Activated CD4-positive, alpha-beta memory T cell treated with anti-CD3 and anti-CD28 coated beads for 36 hours (primary cell): ENCODE measurements at places on chromosomes 5 and 9. TPM values are rescaled to one million over a fixed set of nuclear protein-coding genes. Genes with fewer than 3 reads are reported as not detected.

Gene DAB2
- not detected for total RNA-seq

Gene PFN3
- not detected for total RNA-seq

Gene SELENOP
- not detected for total RNA-seq

Gene ACOT12
- total RNA-seq: not detected

Gene RNF180
- total RNA-seq: not detected

Gene HSPB3
- total RNA-seq: not detected

Gene CENPP
- 23.5 TPM for total RNA-seq

Gene SAXO1
- total RNA-seq: 0.31 TPM

Gene DMRT3
- total RNA-seq: not detected

Gene CCL27
- not detected for total RNA-seq

DNA sequence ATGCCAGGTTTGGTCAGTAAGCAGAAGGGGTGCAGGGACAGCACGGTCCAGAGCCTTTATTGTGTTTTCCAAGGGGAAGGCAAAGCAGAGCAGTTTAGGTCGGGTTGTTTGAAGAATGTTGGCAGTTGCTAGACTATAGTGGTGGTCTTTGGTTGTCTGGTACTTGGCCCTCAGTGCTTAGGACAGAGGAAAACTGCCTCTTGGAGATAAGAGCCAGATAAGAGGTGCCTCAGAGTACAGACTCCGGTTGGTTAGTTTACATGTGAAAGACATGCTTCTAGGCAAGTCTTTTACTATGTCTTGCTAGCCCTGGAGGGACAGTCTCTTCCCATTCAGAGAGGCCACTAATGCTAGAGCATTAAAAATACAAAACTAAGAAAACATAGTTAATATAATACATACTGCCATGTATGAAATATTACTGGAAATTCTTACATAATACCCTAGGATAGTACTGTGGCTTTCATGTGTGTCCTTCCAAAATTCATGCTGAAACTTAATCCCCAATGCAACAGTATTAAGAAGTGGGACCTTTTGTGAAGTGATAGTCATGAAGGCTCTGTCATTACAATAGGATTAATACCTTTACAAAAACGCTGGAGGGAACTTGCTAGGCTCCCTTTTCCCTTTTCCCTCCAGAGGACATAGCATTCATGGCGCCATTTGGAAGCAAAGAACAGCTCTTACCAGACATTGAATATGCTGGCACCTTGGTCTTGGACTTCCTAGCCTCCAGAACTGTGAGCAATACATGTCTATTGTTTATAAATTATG is 280.4 kb downstream of the TMEM167A start:
- H3K4me3 ChIP-seq: no peak overlapping the region
- peaks cover 10% of the 10 kb centered on the region for H3K27me3 ChIP-seq
- H3K36me3 ChIP-seq: no peaks in the 10 kb centered on the region
- no peak overlapping the region for H3K27ac ChIP-seq
- no peaks in the 10 kb centered on the region for H3K4me1 ChIP-seq

- DNase-seq: no peak
- no peak overlapping the region for H3K4me3 ChIP-seq
- H3K4me1 ChIP-seq: peaks cover 50% of the 10 kb centered on the region
- H3K36me3 ChIP-seq: peaks cover 35% of the 10 kb centered on the region
- H3K27me3 ChIP-seq: no peaks in the 10 kb centered on the region
These were observed 9.3 kb upstream of the SPATA24 start for GRCh38 chr5:139413153-139413552.

DNA sequence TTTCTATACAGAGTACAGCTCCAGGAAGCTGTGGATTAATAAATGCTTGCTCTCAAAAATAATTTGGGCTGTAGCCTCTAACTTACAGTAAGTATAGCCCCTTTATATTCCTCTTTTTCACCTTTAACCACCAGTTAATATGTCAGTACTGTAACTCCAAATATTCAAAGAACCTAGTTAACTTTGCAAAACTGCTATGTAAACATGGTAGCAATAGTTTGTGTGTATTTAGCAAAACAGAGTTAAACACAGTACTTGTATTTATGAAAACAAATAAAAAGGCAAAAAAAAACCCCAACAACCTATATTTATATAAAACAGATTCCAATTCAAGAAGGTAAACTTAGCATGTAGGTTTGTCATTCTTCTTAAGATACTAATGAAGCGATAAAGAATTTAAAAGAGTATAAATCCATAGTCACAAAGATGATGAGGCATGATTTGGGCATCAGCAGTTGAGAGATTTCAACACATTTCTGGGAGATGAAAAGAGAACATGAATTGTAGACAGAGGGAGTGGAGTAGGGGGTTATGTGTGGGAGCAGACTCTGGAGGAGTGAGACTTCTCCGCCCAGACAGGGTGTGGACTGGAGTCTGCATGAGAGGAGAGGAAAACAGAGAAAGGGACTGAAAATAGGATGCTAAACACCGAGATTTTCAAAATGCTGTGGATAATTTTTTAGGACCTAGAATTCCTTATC is 47.0 kb upstream of the F2RL1 start:
- no peak overlapping the region for H3K4me3 ChIP-seq
- DNase-seq: no peak
- H3K36me3 ChIP-seq: no peaks in the 10 kb centered on the region
- H3K4me1 ChIP-seq: peaks cover 4% of the 10 kb centered on the region
- no peak overlapping the region for H3K27ac ChIP-seq

DNA sequence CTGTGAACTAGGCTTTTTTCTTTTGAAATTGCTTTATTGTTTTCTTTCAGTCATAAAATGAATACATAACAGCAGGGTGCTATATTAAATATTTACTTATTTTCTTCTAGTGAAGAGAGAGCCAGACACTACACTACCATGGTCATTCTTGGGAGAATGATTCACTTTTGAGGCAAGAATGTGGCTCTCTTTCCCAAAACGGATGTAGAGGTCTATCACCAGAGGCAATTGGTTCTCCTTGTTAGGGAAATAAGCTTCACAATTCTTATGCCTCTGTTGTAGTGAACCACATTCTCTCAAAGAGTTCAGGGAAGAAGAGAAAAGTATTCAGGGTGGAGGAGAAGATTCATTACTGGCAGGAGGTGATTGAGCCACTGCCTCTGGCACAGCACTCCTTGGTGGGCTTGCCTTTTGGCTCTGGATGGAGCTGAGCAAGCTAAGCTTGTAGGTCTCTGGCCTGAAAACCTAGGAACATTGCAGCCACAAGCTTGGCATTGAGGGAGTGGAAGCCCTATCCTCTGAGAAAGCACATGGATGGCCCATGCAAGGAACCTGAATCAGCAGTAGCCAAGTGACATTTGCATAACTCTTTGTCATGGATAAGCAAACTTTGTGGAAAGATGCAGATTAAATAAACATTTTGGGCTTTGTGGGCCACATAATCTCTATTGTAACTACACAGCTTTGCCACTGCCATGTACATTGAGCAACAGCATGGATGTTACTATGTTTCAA is 179.0 kb upstream of the TNC start:
- H3K36me3 ChIP-seq: no peaks in the 10 kb centered on the region
- H3K27ac ChIP-seq: no peak overlapping the region
- no peak for DNase-seq

DNA sequence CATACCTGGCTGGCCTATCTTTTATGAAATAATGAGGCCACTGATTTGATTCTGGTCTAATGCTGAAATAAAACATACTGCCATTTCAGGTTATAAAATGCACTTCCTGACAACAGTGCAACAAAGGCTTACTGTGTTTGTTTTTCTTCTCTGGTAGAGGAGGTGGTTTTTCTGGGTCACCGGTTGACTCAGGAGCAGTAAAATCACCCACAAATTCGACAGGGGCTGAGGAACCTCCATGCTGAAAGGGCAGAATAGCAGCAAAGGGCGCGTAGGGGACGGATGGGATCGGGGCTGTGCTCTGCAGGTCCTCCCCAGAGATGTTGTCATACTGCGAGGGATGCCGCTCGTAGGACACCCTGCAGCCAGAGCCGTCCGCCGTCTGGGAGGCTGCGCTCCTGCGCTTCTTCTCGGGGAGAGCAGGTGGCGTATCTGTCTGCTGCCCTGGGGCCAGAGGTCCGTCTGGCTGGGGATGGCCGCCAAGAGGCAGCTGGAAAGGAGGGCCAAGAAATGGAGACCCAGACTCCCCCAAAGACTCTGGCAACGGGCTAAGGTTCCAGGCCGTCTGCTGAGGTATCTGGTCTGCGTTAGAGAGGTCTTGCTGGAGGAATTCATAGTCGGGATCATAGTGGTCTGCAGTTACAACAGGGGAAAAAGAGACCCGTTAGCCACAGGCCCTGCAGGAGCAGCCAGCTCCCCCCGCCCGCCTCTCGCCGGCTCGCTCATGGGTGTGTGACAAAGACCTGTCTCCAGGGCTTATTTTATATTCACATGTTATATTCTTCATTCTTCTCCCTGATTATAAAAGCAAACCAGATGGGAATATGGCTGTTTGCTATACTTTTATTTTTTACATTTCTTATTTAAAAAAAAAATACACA is 80.7 kb downstream of the PRRT1B start:
- H3K4me3 ChIP-seq: no peak overlapping the region
- H3K4me1 ChIP-seq: peaks cover 43% of the 10 kb centered on the region
- H3K27ac ChIP-seq: peak overlapping the region; percentile 38

- no peaks in the 10 kb centered on the region for H3K4me1 ChIP-seq
- no peaks in the 10 kb centered on the region for H3K27me3 ChIP-seq
- H3K4me3 ChIP-seq: no peak overlapping the region
- H3K36me3 ChIP-seq: no peaks in the 10 kb centered on the region
- no peak for DNase-seq
These were observed 121.0 kb upstream of the RGS7BP start for GRCh38 chr5:64384765-64385164.

- no peak overlapping the region for H3K4me3 ChIP-seq
- no peak for DNase-seq
- H3K27me3 ChIP-seq: no peaks in the 10 kb centered on the region
- no peak overlapping the region for H3K27ac ChIP-seq
- H3K36me3 ChIP-seq: peaks cover 14% of the 10 kb centered on the region
- peaks cover 2% of the 10 kb centered on the region for H3K4me1 ChIP-seq
These were observed 11.6 kb downstream of the SRD5A1 start for GRCh38 chr5:6644794-6645241.

DNA sequence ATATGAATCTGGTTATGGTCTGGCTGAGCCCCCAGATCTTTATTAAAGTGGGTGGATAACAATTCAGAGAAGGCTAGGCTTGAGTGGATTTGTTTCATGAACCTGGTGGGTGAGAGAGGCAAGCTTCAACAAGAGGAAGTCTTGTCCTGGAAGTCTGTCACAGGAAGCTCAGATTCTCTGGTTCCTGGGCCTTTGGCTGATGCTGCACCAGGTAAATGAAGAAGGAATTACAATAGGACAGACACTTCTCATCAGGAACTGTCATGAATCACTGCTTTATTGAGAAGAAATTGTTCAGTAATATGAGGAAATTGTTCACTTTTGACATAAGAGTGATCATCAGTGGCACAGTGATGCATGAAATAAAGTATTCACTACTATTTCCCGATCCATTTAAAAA is 167.6 kb upstream of the ELL2 start:
- H3K27ac ChIP-seq: no peak overlapping the region
- peaks cover 14% of the 10 kb centered on the region for H3K27me3 ChIP-seq
- H3K36me3 ChIP-seq: no peaks in the 10 kb centered on the region
- H3K4me1 ChIP-seq: no peaks in the 10 kb centered on the region

DNA sequence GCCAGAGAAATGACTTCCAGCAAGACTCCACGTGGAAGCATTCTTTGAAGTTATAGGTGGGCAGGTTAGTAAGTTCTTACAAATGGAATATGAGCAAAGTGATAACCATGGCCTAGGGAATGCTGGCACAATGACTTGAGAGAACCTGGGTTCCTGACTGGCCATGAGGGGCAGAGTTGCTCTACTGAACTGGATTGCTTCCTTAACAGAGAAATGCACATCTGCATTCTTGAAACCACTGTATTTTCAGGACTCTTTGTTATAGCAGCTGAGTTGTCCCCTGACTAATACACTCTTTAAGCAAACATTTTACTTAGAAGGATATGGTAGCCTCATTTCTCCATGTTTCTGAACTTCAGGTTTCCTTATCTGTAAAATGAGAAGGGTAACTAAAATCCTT is 108.3 kb upstream of the GNA14 start:
- no peak overlapping the region for H3K27ac ChIP-seq
- H3K4me3 ChIP-seq: no peak overlapping the region
- peaks cover 14% of the 10 kb centered on the region for H3K36me3 ChIP-seq
- H3K27me3 ChIP-seq: no peaks in the 10 kb centered on the region
- peaks cover 7% of the 10 kb centered on the region for H3K4me1 ChIP-seq

- H3K27ac ChIP-seq: no peak overlapping the region
- H3K27me3 ChIP-seq: peaks cover 1% of the 10 kb centered on the region
- no peak overlapping the region for H3K4me3 ChIP-seq
- H3K36me3 ChIP-seq: no peaks in the 10 kb centered on the region
These were observed 155.7 kb upstream of the RIOK2 start for GRCh38 chr5:97338729-97339128.

- no peaks in the 10 kb centered on the region for H3K36me3 ChIP-seq
- H3K27me3 ChIP-seq: peaks cover 2% of the 10 kb centered on the region
- no peak for DNase-seq
- no peak overlapping the region for H3K4me3 ChIP-seq
- H3K4me1 ChIP-seq: no peaks in the 10 kb centered on the region
These were observed 142.7 kb downstream of the PAX5 start for GRCh38 chr9:36891341-36891811.

DNA sequence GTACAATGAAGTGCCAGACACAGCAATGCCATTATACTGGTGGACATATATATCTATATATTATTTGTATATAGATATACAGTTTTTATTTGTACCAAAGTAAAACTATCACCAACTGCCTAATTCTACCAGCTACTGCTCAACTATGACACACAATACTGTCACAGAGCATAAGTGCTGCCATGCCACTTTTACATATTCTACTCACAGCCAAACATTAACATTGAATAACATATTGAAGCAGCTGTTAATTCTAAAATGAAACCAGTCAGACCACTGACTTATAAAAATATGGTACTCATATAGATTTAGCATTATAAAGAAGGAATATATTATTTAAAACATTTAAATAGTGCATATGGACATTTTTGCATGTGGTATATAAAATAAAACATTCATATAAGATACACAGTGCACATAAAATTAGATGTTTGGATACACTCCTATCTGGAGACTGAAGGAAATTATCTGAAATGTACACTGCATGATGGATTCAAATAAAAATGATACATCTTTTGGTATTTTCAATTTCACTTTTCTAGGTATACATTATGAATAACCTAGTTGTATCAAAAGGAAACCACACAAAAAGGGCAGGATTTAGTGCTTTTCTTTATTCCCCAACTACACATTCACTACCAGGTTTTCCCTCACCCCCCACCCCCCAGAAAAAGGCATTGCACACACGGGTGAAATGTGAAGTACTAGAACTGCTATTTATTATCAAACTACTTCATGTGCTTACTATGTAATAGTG is 48.9 kb downstream of the PKD2L2 start:
- DNase-seq: peak; percentile 28
- no peaks in the 10 kb centered on the region for H3K27me3 ChIP-seq
- H3K27ac ChIP-seq: no peak overlapping the region
- peaks cover 18% of the 10 kb centered on the region for H3K4me1 ChIP-seq

DNA sequence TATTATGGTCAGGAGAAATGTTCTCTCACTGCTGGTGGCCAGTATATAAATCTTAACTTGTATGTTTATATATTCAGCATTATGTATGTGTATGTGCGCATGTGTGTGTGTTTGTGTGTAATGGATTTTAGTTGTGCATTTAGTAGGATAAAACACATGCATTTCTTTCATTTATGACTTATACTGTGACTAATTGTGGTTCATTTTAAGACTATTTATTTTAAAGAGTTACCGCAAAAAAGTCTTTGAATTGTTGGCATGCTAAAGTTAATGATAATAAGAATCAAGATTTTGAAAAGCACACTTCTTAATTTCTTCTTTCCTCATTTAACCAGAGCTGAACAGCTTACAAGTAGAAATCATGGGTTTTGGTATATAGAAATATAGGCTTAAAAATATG is 60.9 kb downstream of the RAI14 start:
- peaks cover 2% of the 10 kb centered on the region for H3K27me3 ChIP-seq
- DNase-seq: no peak
- no peak overlapping the region for H3K27ac ChIP-seq

GRCh38 chr5:84255315-84255714 is 129.4 kb downstream of the EDIL3 start:
- no peaks in the 10 kb centered on the region for H3K4me1 ChIP-seq
- H3K27ac ChIP-seq: no peak overlapping the region
- H3K4me3 ChIP-seq: no peak overlapping the region
- DNase-seq: no peak
